Dorsolateral prefrontal cortex (tissue), 122 donors: ENCODE measurements at places on chromosomes 7 and 10.
A peak's percentile ranks its signal among the peaks of the same experiment; 100 is the strongest.

- no peak for DNase-seq
These were observed 6.1 kb upstream of the CREB5 start for GRCh38 chr7:28406192-28406591.

DNA sequence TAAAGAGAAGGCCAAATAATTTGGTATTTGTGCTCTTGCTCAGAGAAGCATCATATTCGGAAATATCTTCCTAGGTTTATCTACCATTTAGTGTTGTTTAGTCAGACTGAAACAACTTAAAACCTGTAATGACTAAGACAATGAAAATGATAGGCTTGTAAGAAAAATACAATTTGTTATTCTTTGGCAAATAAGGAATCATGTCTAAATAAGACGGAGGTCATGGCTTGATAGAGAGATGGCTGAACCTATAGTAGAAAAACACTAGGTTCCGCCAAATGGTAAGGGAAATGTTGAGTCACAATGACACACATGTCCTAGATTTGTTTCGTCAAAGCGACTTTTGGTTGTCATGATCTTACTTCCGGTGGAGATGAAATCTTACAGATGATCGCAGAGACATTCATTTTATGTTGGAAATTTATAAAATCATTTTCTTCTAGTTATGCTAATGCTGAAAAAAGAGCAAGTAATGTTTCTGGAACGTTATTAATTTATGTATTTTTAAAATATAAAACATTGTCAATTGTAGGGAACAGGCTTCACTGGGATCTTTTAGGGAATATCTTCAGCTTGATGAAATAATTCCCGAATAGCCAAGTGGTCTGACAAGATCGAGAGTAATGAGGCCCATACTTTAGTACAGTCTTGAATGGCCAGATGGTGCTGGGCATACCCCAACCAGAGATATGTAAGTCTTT is 1.0 kb downstream of the SRGN start:
- no peak for DNase-seq

GRCh38 chr7:327991-328702 is 38.2 kb downstream of the FOXL3 start:
- DNase-seq, result no peak

DNA sequence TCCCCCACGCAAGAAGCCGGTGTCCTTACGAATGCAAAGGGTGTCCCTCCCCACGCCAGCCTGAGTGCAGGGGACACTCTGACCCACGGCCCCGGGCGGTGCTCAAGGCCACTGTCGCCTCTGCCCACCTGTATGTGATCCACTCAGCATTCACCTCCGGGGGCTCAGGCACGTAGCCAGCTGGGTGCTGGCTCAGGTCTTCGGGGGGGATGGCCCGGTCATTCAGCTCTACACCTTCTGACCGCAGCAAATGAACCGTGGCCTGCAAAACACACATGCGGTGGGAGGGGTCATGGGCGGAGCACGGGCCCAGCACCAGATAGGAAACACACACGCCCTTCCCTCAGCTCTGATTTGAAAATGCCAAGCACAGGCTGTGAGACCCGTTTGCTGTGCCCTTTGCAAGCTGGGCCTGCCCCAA is 25.9 kb downstream of the CFAP46 start:
- DNase-seq, result peak; percentile 35

GRCh38 chr7:37376386-37376785 is 72.3 kb downstream of the ELMO1 start:
- DNase-seq, result no peak
